ENCODE measurements at places on chromosomes 2 and 18.

DNA sequence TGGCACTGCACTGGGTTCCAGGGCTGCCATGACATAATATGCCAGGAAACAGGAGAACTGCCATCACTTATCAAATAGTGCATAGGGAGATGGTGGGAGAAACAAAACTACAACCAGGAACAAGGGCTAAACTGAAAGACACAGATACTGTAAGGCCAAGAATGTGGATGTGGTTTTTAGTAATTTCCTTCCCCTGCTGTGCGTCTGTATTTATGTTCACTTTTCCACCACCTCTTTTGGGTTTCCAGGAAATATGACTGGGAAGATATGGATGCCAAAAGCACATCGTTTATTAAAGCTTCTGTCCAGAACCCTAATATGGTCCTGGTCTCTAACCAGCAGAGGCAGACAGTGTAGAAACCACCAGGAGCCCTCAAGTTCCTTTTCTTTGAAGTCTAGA lies 759.7 kb upstream of the FANCL start:
- DNase-seq = no peak

DNA sequence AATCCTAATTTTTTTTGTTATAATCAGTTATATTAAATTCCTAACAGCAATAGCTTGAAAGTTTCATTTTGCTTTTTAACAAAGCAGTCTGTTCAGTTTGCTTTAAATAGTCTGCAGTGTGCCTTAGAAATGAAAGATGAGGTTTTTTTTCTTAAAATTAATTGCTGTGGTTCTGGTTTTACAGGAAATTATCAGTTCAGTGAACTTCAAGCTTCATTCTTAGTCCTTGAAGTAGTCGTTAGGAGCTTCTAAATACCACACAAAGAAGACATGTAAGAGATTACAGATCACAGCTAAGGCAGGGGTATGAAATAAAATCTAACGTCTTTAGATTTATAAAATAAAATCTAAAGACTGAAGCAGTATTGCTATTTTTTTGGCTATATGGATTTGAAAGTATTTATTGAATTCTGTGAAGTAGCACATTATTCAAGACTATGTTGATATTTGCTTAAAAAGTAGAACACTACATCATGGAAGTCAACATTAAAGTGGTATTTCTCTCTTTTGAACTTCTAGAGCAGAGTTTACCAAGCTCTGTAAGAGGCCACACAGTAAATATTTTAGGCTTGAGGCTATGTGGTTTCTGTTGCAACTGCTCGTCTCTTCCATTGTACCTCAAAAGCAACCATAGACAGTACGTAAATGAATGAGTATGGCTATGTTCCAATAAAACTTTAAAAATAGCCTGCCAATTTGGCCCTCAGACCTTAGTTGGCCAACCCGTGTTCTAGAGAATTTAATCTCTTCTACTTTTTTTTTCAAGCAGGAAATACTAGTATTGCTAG lies 81.5 kb upstream of the STON1 start:
- DNase-seq = no peak

DNA sequence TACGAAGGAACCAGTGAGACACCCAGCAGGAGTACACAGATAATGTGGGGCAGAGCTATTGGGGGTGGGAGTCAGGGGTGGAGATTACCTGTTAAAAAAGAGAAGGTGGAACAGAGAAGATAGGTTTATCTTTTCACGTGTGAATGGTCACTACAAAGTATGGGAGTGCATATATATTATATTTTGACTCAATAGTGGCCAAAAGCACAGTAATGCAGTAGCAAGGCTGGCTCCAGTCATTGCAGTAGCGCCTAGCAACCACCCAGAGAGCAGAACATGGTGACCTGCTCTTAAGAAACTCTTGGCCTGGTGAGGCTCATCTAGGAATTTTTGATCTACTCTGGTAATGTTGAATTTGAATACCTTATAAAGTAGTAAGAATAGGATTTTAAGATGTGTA lies 1.0 kb downstream of the IMPACT start:
- DNase-seq = no peak

DNA sequence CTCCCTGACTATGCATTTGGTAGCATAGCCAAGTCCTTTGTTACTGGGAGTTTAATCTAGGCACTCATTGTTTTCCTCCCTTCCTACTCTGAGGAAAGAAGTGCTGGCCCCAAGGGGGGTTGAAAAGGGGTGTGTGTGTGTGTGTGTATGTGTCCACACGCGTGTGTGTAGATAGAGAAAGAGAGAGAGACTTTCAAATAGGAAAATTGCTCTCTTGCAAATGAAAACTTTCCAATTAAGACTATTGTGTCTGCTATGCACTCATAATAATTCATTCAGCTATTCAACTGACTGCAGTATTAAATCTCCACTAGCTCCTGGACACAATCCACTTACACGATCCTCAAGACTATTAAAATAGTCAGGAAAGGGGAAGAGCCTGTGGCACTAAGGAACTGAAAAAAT lies 92.9 kb upstream of the CSRNP3 start:
- DNase-seq = no peak

GRCh38 chr18:37252854-37253393 lies 312.7 kb downstream of the CELF4 start:
- DNase-seq = no peak

DNA sequence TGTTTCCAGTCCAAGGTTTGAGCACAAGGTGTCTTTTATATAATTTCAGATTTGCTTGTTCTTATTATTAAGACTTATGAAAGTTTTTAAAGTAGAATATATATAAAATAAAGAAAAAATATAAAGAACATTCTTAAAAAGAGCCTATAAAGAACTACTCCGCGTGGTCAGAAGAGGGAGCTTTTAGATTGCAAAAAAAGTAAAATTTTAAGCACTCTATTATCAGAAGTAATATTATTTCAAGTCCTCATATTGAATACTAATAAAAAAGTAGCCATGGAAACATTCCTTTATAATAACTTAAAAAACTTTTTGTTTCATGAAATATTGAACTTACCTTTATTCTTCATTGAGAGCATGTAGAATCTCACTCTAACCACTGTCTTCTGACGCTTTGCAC lies 51.4 kb downstream of the LINC00305 start:
- DNase-seq = no peak

DNA sequence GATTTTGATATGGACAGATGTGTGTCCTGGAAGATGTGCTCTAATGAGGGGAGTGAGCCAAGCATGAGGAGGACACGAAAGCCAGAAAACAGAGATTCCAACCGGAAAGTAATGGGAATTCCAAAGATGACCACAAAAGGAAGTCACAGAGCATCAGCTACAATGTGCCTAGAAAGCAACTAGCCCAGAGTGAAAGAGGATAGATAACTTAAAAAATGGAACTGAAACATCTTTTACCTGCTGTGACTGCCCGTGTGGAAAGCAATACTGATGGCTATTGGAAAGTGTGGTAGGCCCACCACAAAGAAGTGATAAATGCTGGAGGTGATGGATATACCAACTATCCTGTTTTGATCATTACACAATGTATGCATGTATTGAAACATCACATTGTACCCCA lies 21.6 kb downstream of the DNMT3A start:
- no peak for DNase-seq

DNA sequence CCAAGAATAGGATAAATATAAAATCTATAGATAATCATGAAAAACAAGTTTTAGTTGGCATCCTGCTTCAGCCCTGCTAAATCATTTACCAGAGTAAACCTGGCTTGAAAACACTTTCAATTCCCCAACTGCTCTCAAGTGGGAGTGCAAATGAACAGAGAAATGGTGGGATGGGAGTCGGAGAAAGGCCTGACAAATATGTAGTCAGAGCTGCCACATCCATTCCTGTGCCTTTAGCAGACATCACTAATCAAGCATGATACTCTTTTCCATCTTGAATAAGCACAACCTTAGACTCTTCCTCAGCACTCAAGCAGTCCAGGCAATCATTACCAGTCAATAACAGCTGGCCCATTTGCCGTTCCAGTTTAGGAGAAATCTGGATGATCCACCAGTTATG lies 101.3 kb downstream of the ANKRD44 start:
- DNase-seq = no peak

DNA sequence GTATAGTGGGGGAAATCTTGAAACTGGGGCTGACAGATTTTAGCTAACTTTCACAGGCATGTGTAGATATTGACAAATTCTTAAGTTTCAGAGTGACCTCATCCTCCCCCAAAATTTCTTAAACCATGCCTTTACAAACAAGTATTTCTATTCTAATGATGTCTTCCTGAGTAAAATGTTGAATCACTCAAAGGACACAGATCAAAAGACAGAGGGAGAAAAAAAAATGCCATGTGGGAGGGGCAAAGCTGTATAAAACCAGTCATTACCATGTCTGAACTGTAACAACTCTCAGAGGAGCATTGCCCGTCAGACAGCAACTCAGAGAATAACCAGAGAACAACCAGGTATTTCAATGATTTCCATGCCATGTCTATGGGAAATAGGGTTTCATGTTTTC lies at the start of gene SERPINB2:
TSS of gene SERPINB2 (plus strand) at position 282 of the 400 bp plus-strand sequence. CDS start 3,740 bp downstream, outside the sequence.
- no peak for DNase-seq

DNA sequence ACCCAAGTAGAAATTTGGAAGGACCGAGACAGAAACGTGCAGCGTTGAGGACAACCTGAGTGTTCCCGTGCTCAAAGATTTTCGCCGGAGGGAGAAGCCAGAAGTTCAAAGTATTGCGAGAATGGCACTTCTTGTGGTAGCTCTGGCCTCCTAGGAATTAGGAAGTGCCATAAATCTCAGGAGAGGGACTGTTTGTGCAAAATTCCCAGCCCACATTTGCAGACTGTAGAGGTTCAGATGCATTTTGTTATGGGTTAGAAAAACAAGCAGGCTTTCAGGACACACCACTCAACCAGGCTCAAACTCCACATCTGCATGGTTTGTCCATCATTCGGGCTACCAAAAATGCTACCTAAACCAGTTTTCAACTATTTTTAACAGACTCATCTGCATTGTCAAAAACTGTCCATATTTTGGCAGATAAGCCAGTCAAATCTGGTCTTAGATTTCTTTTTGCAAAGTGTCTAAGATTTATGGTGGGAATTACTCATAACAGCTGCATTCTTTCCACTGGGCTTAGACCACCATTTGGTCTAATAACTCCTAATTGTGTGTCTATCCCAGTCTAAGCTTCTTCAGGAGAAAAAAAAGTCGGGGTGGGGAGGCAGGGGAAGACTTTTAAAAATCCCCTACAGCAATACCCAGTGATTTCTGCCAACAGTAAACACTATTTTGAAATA lies 422.9 kb downstream of the ARHGAP15 start:
- DNase-seq = no peak

DNA sequence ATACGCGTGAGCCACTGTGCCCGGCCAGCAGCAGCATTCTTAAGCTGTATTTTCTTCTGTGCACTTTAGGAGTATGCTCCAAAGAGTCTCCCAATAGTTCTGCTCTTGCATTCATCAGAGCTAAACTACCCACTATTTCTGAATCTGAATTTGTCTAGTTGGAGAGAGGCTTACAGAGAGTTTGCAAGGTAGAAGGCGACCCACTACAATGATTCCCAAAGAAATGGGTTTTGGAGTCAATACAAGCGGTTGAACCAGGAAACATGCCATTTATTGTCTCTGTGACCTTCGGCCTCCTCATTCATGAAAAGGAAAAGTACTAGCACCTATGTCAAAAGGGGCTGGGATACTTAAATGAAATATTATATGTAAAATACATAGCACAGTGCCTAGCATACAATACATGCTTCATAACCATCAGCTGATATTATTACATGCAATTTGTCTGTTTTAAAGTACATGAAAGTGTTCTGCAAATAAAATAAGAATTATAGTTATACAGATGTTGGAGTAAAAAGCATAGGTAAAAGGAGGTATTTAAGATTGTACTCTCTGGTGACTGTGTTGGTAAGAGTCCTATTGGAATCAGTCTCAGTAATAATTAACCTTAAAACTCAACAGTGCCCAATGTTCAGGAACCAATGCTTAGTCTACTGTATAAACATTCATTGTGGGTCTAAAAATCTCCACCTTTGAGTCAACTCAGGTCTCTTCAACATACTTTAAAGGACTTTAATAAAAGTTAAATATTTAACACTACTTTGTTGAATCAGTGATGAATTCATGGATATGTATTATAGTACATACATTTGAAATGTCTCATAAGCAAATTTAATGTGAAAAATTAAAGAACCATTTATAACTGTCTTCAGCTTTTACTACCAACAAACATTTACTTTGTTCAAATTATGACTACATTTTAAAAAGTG lies 89.8 kb upstream of the GRB14 start:
- no peak for DNase-seq

GRCh38 chr18:51253476-51253875 lies 56.0 kb upstream of the MEX3C start:
- DNase-seq = no peak

- no peak for DNase-seq
Observed at GRCh38 chr18:28466204-28466603, 289.3 kb upstream of the CDH2 start.

GRCh38 chr2:37365669-37366068 lies 21.2 kb downstream of the QPCT start:
- DNase-seq = no peak

- no peak for DNase-seq
Observed at GRCh38 chr2:11667866-11668637, 1.9 kb downstream of the NTSR2 start.

GRCh38 chr2:20390524-20391123 lies 40.0 kb upstream of the PUM2 start:
- no peak for DNase-seq

DNA sequence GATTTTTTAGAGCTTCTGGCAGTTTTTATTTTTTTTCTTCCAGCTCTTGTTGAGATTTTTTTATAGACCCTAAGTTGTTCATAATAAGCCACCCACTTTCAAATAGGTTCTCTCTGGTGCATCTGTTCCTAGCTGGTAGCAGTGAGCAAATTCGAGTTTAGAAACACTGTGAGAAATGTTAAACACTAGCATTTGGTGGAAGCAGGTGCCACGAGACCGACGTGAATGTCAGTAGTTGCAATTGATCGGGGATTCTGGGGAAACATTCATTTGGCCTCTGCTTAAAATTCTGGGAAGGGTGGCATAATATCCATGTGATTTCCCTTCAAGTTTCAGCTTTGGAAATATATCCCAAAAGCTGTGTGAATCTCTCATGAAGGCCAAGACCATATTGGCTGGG lies 435.0 kb downstream of the RNF144A start:
- no peak for DNase-seq

GRCh38 chr2:169034256-169034655 lies 3.1 kb upstream of the ABCB11 start:
- DNase-seq = no peak

Measured in stimulated activated CD4-positive, alpha-beta T cell treated with anti-CD3 and anti-CD28 coated beads, Interleukin-15, amount 100 ng/mL, for 1 hour (primary cell).